ENCODE measurements at places on chromosomes 1 and 21. TPM values are rescaled to one million over a fixed set of nuclear protein-coding genes. Genes with fewer than 3 reads are reported as not detected.

The LAPTM5 gene
- 0.39 TPM for total RNA-seq

The NCAM2 gene
- total RNA-seq, result 1.1 TPM

The UTS2 gene
- total RNA-seq, result not detected

The PPIAL4G gene
- total RNA-seq, result not detected

The DIO1 gene
- not detected for total RNA-seq

The OR2L5 gene
- total RNA-seq, result not detected

The PLA2G2A gene
- not detected for total RNA-seq

The IRF6 gene
- total RNA-seq, result not detected

The TFF3 gene
- 0.37 TPM for total RNA-seq

The S100A2 gene
- total RNA-seq, result 1.5 TPM

The PLOD1 gene
- 221 TPM for total RNA-seq

The BNIPL gene
- 0.37 TPM for total RNA-seq

The SIM2 gene
- not detected for total RNA-seq

The OR14A2 gene
- total RNA-seq, result not detected

The PDPN gene
- 0.59 TPM for total RNA-seq

The KIF26B gene
- total RNA-seq, result under 0.01 TPM

The CFHR4 gene
- not detected for total RNA-seq

The KCND3 gene
- total RNA-seq, result under 0.01 TPM

The PERM1 gene
- total RNA-seq, result not detected
